ENCODE measurements at places on chromosomes 3 and 15.

DNA sequence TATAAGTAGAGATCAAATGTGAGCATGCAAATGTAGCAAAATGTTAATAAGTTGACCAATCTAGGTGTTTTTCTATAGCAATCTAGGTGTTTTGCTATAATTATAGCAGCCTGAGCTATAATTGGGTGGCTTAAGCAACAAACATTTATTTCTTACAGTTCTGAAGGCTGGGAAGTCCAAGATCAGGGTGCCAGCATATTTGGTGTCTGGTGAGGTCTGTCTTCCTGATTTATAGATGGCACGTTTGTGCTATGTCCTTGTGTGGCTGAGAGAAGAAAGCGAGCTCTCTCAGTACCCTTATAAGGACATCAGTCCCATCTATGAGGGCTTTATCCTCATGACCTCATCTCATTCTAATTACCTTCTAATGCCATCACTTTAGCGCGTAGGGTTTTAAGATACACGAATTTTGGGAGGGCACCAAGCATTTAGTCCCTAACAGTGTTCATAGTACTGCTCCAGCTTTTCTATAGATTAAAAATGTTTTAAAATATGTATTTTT lies 171.1 kb downstream of the GHSR start:
- no peak for DNase-seq

DNA sequence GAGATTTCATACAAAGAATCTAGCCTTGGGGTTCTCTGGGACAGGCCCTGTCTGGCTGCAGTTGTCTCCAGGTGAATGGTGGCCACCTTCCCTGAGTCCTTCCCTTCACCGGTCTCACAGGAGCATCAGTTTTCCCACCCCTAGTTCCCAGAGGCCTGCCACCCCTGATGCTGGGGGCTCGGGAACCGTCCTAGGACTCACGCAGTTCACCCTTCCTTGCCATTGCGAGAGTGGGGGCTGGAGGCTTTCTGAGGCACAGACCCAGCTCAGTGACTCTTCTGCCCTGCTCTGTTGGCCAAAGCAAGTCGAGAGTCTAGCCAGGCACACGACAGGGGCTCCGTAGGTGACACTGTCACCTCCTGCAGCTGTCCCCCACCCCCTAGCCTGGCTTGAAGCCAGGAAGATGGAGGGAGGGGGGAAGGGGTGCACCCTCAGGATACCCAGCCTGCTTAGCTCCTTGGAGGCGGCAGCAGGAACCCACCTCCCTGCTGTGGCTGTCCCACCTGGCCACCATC lies 130.3 kb downstream of the NUP210 start:
- DNase-seq: no peak

GRCh38 chr3:129665024-129665768 lies 58.7 kb upstream of the PLXND1 start:
- DNase-seq: no peak

DNA sequence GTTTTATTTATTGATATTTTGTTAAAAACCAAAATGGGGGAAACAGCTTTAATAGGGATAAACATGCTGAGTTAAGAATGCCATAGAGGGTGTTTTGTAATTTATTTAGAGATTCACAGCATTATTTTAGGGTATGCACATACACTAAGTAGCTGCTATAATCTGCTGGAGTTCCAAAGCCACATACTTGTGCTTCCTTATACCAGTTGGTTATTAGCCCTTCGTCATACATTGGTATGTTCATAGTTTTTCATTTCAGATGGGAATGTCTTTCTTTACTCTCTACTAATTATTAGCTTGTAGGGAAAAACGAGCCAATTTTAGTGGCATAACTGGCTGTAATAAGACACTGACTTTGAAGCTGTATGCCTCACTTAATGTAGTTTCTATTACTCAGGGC lies 74.9 kb downstream of the PFN2 start:
- DNase-seq: no peak

DNA sequence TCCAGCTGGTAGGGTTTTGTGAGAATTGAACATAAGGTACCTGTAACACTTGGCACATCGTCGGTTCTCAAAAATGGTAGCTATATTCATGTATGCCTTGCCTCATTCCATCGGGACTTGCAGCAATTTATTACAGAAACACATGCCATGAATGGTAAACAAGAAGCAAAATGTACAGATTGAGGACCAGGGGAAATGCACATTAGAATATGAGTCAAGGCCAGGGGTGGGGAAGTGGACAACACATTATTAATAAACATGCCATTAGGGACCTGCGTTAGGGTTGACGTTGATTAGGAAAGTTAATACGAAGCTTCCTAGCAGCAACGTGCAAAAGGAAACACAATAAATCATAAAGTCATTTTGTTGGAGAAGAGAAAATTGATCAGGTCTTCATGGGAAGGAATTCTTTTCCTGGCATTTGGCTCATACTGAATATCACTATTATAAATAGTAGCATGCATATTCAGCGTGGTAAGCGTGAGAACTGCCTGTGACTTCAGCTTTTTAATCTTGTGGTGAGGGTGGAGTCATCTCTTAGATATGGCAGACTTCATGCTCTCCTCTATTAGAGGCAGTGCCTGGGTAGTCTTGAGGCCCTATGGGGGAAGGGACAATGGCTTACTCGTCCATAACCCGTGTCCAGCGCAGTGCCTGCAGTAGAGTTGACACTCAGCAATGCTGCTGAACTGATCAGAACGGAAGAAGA lies 184.9 kb downstream of the SV2B start:
- no peak for DNase-seq

DNA sequence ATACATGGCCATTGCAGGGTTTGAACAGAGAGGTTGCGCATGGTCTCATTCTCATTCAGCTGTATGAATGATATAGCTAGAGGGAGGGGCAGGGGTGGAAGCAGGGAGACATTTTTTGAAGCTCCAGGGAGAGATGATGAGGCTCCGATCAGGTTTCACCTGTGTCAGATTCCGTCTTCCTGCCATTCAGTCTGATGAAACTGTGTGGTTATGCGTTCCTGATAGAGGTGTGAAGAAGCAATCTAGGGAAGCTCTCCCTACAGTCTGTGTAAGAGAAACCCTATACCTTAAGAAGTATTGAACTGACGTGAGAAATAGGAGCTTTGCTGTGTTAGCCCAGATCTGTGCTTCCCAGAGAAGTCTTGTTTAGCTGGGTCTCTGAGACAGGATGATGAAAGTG lies 171.9 kb upstream of the NDN start:
- DNase-seq: no peak

Data from stimulated activated CD4-positive, alpha-beta T cell treated with anti-CD3 and anti-CD28 coated beads, Interleukin-15, amount 100 ng/mL, for 24 hours (primary cell).